Posterior cingulate gyrus (tissue), 11 donors: ENCODE measurements at places on chromosomes 12 and 14.
A peak's percentile ranks its signal among the peaks of the same experiment; 100 is the strongest.

- DNase-seq = no peak
Observed at GRCh38 chr14:105528586-105529318, 2.4 kb downstream of the TMEM121 start.

- no peak for DNase-seq
Observed at GRCh38 chr12:28294300-28294699, 104.0 kb downstream of the CCDC91 start.

DNA sequence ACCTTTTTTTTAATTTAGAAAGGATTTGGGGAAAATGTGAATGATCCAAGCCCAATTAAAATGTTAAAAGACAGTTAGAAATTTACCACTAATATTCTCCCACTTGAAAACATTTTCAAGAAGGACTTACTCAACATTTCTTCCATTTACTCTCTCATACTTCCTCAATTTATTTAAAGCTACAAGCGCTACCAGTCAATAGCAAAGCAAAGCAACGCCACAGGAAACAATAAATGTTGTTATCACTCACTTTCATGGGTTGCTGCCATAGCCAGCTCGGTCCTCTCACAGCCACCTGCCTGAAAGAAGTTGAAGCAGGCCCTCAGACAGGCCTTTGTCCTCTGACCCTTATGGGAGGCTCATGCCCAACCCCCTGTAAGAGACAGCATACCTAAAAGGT is 6.0 kb upstream of the SOS2 start:
- no peak for DNase-seq

DNA sequence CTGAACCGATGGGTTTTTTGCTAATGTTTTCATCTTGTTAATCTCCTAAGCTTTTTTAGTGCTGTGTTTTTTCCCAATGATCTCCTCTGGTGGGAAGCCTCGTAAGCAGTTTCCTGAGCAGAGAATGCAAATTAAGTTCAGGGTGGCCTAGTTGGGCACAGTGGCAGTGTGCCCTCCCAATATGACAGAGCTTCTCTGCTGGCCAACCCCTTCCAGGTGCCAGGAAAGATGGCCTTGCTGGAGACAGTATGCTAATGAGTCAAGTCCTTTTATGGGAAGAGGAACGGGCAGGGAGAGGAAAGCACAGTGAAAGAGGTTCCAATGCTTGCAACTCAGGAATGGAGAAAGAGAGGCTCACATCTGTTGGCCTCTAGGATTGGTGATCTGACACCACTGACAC is 115.8 kb downstream of the GCH1 start:
- no peak for DNase-seq

GRCh38 chr14:95104911-95105310 is 52.4 kb downstream of the DICER1 start:
- peak; percentile 85 for DNase-seq

- DNase-seq = no peak
Observed at GRCh38 chr14:65382586-65382985, 29.9 kb upstream of the FUT8 start.

DNA sequence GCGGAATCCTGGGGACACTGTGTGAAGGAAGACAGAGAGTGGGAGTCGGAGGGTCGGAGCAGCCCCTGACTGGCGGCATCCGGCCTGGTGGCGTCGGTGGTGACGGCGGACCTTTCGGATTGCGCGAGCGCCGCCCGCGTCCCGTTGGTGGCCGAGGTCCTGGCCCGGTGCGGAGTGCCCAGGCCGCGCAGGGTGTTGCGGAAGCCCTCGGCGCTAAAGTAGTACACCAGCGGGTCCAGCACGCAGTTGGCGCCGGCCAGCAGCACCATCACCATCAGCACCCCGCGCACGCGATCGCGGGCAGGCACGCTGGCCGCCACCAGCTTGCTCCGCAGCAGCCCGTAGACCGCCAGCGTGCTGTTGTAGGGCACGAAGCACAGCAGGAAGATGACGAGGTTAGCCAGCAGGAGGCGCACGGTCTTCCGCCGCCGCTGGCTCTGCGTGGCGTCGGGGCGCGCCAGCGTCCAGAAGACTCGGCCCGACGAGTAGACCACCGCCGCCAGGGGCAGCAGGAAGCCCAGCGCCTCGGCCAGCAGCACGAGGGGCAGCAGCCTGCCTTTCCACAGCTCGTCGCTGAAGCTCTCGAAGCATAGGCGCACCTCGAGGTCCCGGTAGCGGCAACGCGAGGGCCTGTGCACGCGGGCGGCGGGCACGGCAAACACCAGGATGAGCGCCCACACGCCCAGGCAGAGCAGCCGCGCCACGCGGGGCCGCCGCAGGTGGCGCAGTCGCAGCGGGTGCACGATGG is 13.1 kb upstream of the CHD4 start:
- peak; percentile 86 for DNase-seq

GRCh38 chr14:95250140-95250769 is 69.5 kb downstream of the CLMN start:
- DNase-seq = no peak

- DNase-seq = no peak
Observed at GRCh38 chr14:83425138-83425537, 1891.5 kb upstream of the SEL1L start.

DNA sequence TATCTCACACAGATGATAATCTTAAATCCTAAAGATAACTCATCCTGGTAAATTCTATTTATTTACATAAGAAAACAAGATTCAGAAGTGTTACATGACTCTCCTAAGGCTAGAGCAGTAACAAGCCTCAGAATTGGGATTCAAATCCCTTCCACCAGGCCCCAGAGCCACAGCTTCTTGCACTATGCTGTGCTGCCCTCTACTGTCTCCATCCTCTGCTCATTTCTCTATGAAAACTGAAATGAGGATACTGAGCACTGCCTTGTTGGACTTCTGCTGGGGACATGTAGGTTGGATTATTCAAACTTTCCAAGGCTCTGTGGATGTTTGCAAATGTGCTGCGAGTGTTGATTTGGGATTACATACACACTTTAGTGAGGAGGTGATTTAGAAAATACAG is 23.5 kb upstream of the C12orf50 start:
- DNase-seq = peak; percentile 58

DNA sequence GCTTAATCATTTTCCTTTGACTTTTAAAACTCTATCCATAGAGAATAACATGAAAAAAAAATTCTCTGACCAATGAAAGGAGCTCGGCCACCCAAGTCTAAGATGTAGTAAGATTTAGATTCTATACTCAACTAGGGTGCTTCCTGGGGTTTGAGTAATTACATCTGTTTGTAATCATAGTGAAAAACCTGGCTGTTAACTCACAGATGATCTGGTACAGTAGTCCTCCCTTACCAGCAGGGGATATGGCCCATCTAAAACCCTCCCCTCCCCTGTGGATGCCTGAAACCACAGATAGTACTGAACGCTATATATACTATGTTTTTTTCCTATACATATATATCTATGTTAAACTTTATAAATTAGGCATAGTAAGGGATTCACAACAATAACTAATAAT is 89.2 kb downstream of the DAAM1 start:
- no peak for DNase-seq

DNA sequence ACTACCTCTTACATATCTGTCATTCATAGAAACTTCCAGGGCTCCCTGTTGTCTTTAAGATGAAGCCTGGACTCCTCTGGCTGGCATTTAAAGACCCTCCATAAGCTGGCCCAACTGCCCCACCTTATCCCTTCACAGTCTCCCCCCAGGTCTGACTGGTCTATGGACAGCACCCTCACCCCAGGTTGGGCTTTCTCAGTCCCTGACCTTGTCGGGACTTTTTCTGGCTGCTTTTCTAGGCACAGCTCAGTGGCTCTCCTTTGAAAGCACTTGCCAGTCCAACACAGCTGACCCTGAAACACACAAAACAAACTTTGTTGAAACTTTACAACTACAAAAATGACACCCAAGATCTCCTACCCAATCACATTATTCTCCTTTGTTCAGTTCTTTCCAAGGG is 13.9 kb upstream of the MYH7 start:
- DNase-seq = no peak

GRCh38 chr12:55008944-55009585 is 10.7 kb upstream of the NEUROD4 start:
- DNase-seq = no peak
